Activated T-cell treated with anti-CD3 and anti-CD28 coated beads for 48 hours (primary cell): ENCODE measurements at places on chromosomes 13 and 19.

GRCh38 chr19:41367848-41368301 lies 3.9 kb upstream of the B9D2 start:
- no peak for DNase-seq

DNA sequence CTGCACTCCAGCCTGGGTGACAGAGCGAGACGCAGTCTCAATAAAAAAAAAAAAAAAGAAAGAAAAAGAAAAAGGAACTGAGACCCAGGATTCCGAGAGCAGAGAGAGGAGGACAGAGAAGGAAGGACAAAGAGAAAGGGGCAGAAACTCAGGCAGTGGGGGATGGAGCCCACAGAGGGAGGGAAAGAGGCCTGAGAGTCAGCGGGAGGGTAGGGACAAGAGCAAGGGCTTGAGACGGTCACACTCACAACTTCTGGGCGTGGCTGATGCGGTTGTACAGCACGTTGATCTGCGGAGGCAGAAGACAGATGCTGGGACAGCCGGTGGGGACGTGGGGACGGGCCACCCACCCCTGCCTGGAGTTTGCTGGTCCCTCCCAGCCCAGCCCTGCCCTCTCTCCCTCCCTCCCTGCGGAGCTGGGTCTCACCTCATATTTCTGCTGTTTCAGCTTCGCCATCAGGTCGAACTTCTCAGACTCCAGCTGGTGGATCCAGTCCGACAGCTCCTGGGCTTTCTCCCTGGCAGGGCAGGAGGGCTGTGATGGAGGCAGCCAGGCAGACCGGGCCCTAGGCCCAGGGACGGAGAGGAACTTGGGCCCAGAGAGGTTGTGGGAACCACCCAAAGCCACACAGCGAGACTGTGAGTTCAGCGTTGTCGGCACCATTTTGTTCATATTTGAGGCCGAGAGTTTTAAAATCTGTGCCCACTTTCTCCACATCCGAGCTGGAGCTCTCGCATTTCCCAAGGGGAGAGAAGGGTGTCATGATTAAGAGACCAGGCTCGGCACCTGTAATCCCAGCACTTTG lies 15.2 kb downstream of the TNNT1 start:
- no peak for DNase-seq

DNA sequence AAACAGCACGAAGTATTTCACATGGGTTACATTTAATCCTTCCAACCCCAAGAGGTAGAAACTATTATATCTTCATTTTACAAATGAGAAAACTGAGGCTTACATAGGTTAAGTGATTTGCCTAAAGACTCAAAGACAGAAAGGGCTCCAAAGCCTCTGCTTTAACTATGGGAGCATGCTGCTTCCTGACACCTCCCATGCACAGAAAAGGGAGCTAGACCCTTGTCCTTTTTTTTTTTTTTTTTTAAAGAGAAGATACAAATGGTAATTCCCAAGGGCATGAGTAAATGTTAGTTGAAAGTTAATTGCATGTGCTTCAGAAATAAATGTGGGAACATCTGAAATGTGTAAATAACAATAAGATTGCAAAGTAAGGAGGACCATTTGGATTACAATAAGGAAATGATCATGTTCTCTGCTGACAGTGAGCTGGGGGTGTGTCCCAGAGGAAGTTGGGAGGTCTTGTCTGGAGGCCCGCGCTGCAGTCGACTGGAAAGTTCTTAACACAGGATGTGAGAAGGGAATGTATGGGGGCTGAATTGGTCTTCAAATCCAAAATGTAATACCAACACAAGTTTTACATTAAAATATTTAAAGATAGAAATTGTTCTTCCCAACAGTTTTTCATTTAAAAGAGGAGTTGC lies 500.3 kb downstream of the KLF12 start:
- no peak for DNase-seq

GRCh38 chr19:32287086-32287485 lies 58.3 kb upstream of the ZNF507 start:
- no peak for DNase-seq

GRCh38 chr13:113654175-113654560 lies 3.8 kb downstream of the ATP4B start:
- no peak for DNase-seq

- no peak for DNase-seq
Observed at GRCh38 chr19:33071887-33072286, 7.2 kb upstream of the RHPN2 start.
